ENCODE measurements at places on chromosomes 7 and 10.

- DNase-seq: no peak
These were observed 70.7 kb upstream of the ADO start for GRCh38 chr10:62733654-62734293.

DNA sequence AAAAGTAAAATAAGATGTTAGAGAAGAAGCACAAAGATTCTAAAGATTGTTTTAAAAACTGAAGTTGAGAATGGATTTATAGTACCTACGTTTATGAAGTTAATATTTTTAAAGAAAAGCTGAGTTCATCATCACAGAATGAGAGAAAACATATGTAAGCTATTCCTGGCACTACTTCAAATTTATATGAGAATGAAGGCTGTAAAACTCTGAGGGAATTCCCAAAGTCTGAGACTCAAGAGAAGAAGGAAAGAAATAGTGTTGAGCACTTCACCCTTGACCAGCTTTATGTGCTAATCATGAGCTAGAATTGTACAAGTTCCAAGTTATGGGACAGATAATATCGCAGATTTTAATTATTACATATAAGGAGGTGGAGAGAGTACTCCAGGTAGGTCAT lies 323.7 kb upstream of the GNAI1 start:
- DNase-seq: peak; percentile 9

- peak; percentile 74 for DNase-seq
These were observed 137.6 kb downstream of the NRP1 start for GRCh38 chr10:33196710-33197491.

- no peak for DNase-seq
These were observed 121.7 kb downstream of the WDFY4 start for GRCh38 chr10:48806342-48806741.

DNA sequence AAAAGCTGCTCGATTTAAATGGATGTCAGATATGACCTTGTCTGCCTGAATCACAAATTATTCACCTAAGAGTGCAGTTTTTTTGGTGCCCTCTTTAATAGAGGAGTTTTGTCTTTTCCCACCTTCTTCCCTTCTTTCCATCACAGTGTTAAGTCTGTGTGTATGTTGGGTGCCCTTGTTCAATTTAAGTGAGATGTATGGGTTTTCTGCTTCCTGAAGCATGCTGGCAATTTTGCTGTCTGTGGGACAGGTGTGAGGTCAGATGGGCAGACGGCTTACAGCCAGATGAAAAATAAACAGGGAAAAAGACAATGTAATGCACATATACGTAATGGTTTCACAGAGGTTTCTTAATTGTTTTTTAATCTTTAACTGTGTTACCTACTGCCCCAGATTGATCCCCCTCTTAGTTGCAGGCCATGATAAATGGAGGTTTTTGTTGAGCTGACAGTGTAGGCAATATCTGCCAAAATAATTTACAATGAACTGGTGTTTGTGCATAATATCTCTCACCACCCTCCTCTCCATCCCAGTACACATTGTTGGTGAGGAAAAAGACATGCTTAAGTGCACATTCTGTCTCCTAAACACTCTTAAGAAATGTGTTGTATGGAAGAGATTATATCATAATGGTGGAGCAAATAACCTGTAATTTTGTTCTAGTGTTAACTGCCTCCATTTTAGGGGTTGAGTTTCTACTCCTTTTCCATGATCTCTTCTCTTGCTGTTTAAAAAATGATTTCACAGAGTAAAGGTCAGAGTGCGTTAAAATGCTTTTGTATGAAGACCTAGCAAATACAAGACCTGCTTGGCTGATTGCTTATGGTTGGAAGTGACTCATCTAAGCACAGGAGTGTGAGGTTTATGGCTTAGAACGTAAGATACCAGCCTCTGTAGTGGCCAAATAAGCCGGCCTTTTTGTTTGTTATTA lies 123.9 kb downstream of the LRRC4 start:
- no peak for DNase-seq

DNA sequence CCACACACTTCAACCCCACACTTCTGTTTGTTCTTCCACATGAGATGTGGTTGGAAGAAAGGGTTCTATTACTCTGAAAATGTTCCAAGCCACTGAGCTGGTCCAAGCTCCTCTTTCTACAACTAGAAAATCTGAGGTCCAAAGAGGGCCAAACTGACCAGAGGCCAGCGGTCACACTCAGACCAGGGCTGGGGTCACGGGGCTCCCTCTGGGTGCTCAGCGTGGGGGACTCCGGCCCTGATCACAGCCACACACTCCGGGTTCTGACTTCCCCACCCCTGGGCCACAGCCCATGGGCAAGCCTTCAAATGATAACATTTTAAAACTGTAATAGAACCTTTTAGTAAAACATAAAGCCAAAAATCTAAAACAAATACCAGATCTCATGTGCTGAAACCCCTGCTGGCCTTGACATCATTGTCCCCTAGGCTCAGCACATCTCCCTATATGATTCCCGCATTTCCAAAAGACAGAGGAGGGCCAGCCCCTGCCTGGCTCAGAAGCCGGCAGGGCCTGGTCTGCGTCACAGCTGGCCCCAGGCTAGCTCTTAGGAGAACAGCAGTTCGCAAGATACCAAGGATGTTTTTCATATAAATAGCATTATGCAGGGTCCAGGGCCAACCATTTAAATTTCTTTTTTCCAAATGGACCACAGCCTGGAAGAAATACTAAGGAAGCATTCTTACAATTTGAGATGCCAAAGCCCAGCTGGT lies 3.3 kb downstream of the CRYGN start:
- DNase-seq: no peak

GRCh38 chr7:150788474-150789269 lies 11.5 kb downstream of the TMEM176B start:
- no peak for DNase-seq

DNA sequence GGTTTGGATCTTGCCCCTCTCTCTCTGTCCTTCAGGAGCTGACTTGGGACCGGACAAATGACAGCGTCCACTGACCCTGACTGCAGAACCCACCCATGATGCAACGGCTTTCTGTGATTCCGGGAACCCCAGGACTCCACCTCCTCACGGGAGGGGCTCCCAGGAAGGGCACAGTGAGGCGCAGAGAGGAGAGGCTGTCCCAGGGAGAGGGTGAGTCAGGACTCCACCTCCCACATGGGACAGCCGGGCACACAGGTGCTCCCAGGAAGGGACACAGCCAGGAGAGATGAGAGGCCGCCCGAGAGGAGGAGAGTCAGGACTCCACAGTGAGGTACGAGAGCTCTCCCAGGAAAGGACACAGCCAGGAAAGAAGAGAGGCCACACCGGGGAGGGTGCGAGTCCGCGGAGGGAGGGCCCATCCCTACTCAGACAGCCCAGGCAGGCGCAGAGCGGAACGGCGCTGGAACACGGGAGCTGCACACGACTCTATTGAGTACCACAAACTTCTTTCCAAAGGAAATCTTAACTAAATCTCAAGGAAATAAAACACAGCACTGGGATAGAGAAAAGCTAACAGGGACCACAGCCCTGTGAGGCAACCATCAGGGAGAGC lies 162.5 kb downstream of the MAD1L1 start:
- DNase-seq: no peak

DNA sequence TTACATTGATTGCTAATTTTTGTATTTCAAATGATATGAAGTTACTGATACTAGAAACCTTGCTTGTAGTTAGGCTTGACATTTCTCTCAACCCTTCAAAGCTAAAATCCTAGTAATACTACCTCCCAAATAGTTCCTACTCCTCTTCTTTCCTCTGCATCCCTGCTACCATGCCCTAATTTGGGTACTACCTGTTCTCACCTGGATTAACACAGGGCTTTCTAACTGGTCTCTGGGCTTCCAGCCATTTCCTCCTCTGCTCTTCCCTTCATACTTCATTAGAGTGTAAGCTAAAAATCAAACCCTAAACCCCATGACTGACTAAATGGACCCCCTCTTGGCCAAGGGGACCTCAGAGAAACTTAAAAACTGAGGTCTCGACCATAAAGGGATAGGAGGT lies 112.4 kb downstream of the CHCHD3 start:
- DNase-seq: no peak

- DNase-seq: no peak
These were observed 61.4 kb downstream of the PLXDC2 start for GRCh38 chr10:19877466-19878255.
